ENCODE measurements at places on chromosomes 12 and 14. TPM values are rescaled to one million over a fixed set of nuclear protein-coding genes. Genes with fewer than 3 reads are reported as not detected.
A peak's percentile ranks its signal among the peaks of the same experiment; 100 is the strongest.

GRCh38 chr12:46451276-46452021 lies 78.9 kb upstream of the SLC38A2 start:
- DNase-seq: peak; percentile 36
- peak overlapping the region; percentile 36 for H3K4me3 ChIP-seq
- peaks cover 51% of the 10 kb centered on the region for H3K4me1 ChIP-seq
- peak overlapping the region; percentile 74 for H3K27ac ChIP-seq

- DNase-seq: no peak
- H3K36me3 ChIP-seq: no peaks in the 10 kb centered on the region
- H3K27me3 ChIP-seq: no peaks in the 10 kb centered on the region
- H3K4me3 ChIP-seq: no peak overlapping the region
- H3K27ac ChIP-seq: no peak overlapping the region
Observed at GRCh38 chr12:94062796-94063635, 85.4 kb upstream of the PLXNC1 start.

DNA sequence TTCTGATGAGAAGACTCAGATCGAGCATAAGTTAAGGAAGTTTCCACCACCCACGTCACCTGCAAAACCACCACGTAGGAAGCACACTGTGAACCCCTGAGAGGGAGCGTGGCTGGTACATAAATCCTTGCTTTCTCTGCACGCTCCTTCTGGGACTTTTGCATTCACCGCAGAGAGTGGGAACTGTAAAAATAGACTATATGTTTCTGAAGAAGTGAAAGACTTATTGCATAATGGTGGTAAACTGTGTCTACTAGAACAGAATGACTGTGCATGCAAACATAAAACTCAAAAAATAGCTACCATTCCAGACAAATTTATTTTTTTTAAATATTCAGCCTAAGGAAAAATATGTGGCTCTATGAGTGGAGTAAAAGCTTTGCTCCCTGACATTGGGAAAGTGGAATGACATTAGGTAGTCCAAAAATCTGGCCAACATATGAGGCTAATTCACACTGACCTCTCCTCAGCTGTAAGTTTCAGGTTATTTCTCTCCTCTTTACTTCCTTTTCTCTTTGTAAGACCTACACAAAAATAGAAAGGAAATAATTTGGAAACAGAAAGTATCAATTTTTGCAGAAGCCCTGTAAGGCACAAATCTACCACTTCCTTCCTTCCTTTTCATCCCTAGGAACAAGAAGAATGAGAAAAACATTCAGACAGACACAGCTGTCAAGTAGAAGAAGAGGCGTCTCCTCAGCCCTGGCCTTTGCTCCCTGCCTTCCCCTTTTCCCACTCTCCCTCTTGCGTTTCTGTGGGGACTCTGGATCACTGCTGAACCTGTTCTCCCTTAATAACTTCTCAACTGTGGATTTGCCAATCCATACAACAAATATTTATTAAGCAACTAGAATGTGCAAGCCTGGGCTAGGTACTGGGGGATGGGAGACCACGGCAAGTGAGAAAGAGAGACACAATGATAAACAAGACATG lies 264.3 kb upstream of the FOXN3 start:
- H3K27me3 ChIP-seq: no peaks in the 10 kb centered on the region
- H3K27ac ChIP-seq: peak overlapping the region; percentile 90
- peak; percentile 78 for DNase-seq
- H3K4me3 ChIP-seq: peak overlapping the region; percentile 80
- peaks cover 30% of the 10 kb centered on the region for H3K4me1 ChIP-seq

DNA sequence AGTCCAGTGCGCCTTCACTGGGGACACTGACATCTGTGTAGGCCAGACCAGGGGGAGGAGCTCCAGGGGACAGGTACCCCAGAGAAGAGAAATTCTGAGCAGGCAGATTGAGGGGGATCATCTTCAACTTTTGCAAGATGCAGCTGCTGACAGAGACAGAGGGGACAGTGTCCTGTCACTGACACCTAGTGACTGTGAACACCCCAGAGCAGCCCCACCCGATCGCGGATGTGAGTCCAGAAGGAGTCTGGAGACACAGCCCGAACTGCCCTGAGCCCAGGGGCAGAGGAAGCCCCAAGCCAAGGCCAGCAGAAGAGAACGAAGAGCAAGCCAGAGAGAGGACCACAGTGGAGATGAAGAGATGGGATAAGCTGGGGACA lies 21.7 kb upstream of the LRTM2 start:
- H3K27ac ChIP-seq: no peak overlapping the region
- no peaks in the 10 kb centered on the region for H3K36me3 ChIP-seq
- H3K27me3 ChIP-seq: no peaks in the 10 kb centered on the region
- peaks cover 5% of the 10 kb centered on the region for H3K4me1 ChIP-seq

The KDM5A gene
- total RNA-seq: 79.0 TPM

- no peaks in the 10 kb centered on the region for H3K27me3 ChIP-seq
- no peaks in the 10 kb centered on the region for H3K36me3 ChIP-seq
- H3K4me1 ChIP-seq: peaks cover 2% of the 10 kb centered on the region
- peak; percentile 84 for DNase-seq
Observed at GRCh38 chr14:87805315-87805723, 187.7 kb downstream of the GALC start.

DNA sequence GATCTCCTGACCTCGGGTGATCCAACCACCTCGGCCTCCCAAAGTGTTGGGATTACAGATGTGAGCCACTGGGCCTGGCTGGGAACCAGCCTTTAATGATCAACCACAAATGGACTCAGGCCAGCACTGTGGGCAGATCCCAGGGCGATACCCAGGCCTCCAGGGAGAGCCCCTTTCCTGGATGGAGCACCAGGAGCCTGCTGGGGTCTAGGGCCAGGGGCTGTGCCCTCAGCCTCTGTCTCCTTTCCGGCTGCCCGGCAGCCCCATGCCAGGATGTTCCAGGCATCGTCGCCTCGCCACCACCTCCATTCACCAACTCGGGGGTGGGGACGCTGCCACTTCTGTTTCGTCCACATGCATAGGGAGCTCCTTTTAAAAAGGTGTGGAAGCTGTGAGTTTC lies 2.3 kb downstream of the ADGRD1 start:
- no peak for DNase-seq
- no peaks in the 10 kb centered on the region for H3K4me1 ChIP-seq
- H3K4me3 ChIP-seq: no peak overlapping the region
- H3K27ac ChIP-seq: no peak overlapping the region
- H3K36me3 ChIP-seq: no peaks in the 10 kb centered on the region
- peaks cover 16% of the 10 kb centered on the region for H3K27me3 ChIP-seq

GRCh38 chr12:52165096-52165855 lies 26.5 kb downstream of the KRT80 start:
- H3K4me3 ChIP-seq: no peak overlapping the region
- H3K27me3 ChIP-seq: peaks cover 2% of the 10 kb centered on the region
- DNase-seq: no peak
- H3K36me3 ChIP-seq: no peaks in the 10 kb centered on the region

The HPD gene
- total RNA-seq: not detected

DNA sequence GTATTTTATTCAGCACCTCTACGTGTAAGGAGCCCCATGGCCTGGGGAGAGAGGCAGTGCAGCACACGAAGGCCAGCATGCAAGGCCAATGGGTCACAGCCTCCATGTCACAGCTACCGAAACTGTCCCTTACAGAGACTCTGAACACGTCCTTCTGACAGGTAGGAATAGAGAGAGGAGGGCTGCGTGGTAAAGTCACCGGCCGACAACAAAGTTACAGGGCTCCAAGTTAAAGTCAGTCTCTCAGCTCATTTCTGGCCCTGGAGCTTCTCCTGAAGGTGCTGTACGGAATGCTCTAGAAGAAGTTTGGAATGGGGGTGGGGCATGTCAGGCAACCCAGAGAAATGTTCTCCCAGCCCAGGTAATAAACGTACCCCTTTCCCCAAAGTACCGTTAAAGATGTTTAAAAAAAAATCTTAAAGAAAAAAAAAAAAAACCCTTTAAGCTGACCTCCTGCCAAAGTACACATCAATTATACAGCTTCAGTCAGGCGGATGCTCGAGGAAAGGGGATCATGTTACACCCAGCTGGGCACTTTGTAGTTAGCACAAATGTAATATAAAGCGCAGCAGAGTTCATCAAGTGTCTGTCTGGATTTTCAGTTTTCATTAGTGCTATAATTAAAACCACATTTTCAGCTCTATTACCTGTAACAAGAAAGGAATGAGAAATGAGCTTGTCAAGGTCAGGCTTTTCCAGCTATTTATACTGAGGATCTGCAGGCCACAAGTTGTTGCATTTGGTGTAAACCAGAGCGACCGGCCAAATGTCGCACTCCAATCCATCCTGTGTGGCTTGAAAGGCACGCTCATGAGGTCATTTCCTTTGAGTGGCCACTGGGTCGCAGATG lies 53.3 kb upstream of the CDKN3 start:
- H3K27ac ChIP-seq: no peak overlapping the region
- H3K27me3 ChIP-seq: peaks cover 10% of the 10 kb centered on the region
- H3K4me1 ChIP-seq: no peaks in the 10 kb centered on the region
- H3K36me3 ChIP-seq: no peaks in the 10 kb centered on the region
- no peak overlapping the region for H3K4me3 ChIP-seq

The RNASE3 gene
- not detected for total RNA-seq

GRCh38 chr12:56021889-56022497 lies 1.1 kb downstream of the IKZF4 start:
- peak overlapping the region; percentile 100 for H3K4me3 ChIP-seq
- H3K27me3 ChIP-seq: no peaks in the 10 kb centered on the region
- DNase-seq: peak; percentile 69
- peaks cover 29% of the 10 kb centered on the region for H3K36me3 ChIP-seq
- H3K27ac ChIP-seq: peak overlapping the region; percentile 99

DNA sequence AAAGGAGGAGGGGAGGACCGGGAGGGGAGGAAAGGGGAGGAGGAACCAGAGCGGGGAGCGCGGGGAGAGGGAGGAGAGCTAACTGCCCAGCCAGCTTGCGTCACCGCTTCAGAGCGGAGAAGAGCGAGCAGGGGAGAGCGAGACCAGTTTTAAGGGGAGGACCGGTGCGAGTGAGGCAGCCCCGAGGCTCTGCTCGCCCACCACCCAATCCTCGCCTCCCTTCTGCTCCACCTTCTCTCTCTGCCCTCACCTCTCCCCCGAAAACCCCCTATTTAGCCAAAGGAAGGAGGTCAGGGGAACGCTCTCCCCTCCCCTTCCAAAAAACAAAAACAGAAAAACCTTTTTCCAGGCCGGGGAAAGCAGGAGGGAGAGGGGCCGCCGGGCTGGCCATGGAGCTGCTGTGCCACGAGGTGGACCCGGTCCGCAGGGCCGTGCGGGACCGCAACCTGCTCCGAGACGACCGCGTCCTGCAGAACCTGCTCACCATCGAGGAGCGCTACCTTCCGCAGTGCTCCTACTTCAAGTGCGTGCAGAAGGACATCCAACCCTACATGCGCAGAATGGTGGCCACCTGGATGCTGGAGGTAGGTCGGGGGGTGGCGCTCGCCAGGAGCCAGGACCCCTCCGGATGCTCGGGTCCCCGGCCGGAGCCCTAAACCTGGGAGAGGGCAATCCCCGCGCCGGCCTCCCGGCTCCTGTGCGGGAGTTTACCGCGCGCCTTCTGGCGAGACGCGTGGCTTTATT lies at the start of gene CCND2:
TSS of gene CCND2 (plus strand) at position 111 of the 744 bp plus-strand sequence. CDS start at position 390, 279 bp downstream.
- H3K27ac ChIP-seq: peak within 1 kb of the TSS; percentile 98
- H3K4me3 ChIP-seq: peak within 1 kb of the TSS; percentile 97
- H3K4me1 ChIP-seq: peaks cover 40% of the 10 kb centered on the region
- peak; percentile 93 for DNase-seq

- no peaks in the 10 kb centered on the region for H3K36me3 ChIP-seq
- H3K27me3 ChIP-seq: no peaks in the 10 kb centered on the region
- H3K27ac ChIP-seq: no peak overlapping the region
- no peak overlapping the region for H3K4me3 ChIP-seq
Observed at GRCh38 chr12:32811686-32812392, 56.1 kb upstream of the YARS2 start.

DNA sequence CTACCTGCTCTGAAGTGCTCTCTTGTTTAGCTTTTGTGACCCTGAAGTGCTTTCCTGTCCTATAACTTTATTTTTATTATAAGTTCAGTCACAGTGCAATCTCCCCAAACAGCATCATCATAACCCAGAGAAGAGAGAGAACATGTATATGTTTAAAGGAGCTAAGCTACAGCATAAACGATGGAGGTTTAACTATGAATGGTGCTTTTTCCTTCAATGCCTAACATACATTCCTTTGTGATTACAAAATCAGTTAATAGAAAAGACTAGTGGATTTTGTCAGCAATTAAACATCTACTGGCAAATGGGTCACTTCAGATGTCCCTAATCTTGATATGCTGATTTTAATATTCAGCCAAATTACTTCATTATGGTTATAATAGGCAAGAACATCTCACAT lies 46.4 kb downstream of the ZFYVE21 start:
- no peak for DNase-seq
- H3K4me3 ChIP-seq: no peak overlapping the region
- H3K36me3 ChIP-seq: no peaks in the 10 kb centered on the region
- H3K27ac ChIP-seq: no peak overlapping the region
- no peaks in the 10 kb centered on the region for H3K4me1 ChIP-seq

GRCh38 chr12:124345795-124346194 lies 50.9 kb downstream of the RFLNA start:
- H3K4me3 ChIP-seq: no peak overlapping the region
- no peaks in the 10 kb centered on the region for H3K27me3 ChIP-seq
- H3K4me1 ChIP-seq: no peaks in the 10 kb centered on the region
- DNase-seq: no peak
- peaks cover 34% of the 10 kb centered on the region for H3K36me3 ChIP-seq

GRCh38 chr14:95315579-95315978 lies 4.1 kb downstream of the CLMN start:
- no peak for DNase-seq
- H3K4me1 ChIP-seq: peaks cover 16% of the 10 kb centered on the region
- H3K36me3 ChIP-seq: no peaks in the 10 kb centered on the region
- no peak overlapping the region for H3K27ac ChIP-seq
- H3K27me3 ChIP-seq: peaks cover 28% of the 10 kb centered on the region

DNA sequence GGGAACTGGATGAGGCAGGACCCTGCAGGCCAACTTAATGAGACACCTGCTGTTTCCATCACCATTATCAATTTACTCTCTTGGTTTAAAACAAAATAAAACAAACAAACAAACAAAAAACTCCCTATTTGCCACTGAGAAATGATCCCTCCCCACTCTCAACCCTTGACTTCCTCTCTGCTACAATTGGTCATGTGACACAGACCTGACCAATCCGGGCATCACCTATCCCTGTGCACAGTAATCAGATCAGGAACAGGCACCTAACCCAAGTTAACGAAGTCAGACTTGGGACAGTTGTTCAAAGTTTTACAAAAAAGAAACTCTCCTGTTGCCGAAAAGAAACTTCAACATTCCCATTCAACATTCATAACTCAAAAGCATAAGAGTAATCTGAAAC lies 58.4 kb downstream of the NELL2 start:
- H3K27me3 ChIP-seq: no peaks in the 10 kb centered on the region
- H3K4me3 ChIP-seq: no peak overlapping the region
- H3K27ac ChIP-seq: no peak overlapping the region
- peaks cover 5% of the 10 kb centered on the region for H3K36me3 ChIP-seq
- no peak for DNase-seq
